Erythroblast (primary cell): ENCODE measurements at places on chromosomes 11 and 22.
A peak's percentile ranks its signal among the peaks of the same experiment; 100 is the strongest.

- DNase-seq: no peak
Measured at GRCh38 chr11:46272816-46273427, 4.5 kb upstream of the CREB3L1 start.

- DNase-seq: no peak
Measured at GRCh38 chr11:2899080-2899783, 13.7 kb upstream of the CDKN1C start.

GRCh38 chr11:31788085-31788484 lies 23.0 kb downstream of the PAX6 start:
- no peak for DNase-seq

GRCh38 chr11:126989942-126990715 lies 10.4 kb downstream of the KIRREL3 start:
- peak; percentile 18 for DNase-seq

GRCh38 chr22:40805239-40805638 lies 13.9 kb downstream of the SLC25A17 start:
- no peak for DNase-seq

- DNase-seq: no peak
Measured at GRCh38 chr22:34303656-34304055, 383.4 kb upstream of the LARGE1 start.

GRCh38 chr11:95976550-95976949 lies 52.6 kb upstream of the MTMR2 start:
- DNase-seq: no peak

DNA sequence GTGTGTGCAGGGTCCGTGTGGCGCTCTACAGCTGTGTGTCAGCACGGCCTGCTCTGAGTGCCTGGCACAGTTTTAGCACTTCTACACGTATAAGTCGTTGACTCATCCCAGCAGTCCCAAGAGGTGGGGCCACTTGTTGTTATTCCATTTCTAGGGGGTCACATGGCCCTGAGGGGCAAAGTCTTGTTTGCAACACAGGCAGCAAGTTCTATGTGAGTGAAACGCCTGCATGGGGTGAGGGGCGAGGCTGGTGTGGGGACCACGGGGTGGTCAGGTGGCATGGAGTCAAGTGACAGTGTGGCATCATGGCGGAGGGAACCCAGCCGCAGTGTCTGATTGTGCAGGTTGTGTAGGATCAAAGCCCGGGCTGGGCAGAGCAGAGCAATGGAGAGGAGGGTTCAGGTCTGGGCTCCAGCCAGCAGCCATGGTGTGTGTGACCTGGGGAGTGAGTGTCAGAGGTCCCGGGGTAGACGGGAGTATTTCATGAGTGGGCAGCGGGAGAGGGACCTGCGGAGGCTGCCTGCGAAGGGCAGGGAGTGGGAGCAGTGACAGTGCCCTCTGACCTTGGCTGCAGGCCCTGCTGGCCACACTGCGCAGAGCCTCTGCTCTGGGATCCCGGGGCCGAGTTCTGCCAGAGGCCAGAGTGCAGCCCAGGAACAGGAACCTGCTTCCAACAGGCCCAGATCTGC lies 27.9 kb downstream of the SHANK3 start:
- no peak for DNase-seq

GRCh38 chr22:39244496-39245129 lies at the start of gene PDGFB:
Gene PDGFB, minus strand, starts transcription at chr22:39244982. Its CDS starts 1,019 bp downstream, at chr22:39243963.
- DNase-seq: no peak

DNA sequence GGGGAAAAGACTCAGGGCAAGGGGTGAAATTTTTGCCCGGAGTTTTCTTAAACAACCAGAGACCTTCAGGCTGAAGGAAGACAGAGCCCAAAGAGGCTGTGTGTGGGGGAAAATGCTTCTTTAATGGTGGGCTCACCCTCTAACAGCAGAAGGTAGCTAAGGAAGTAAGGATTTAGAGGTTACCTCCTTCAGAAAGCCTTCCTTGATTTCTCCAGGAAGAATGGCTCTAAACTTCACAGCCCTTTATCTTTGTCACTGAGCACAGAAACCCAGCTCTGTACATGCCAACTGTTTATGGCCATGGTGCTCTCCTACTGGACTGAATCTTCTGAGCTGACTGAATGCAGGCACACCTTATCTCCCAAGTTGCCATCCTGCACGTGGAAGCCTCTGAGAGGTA lies 196.0 kb downstream of the TENM4 start:
- no peak for DNase-seq

DNA sequence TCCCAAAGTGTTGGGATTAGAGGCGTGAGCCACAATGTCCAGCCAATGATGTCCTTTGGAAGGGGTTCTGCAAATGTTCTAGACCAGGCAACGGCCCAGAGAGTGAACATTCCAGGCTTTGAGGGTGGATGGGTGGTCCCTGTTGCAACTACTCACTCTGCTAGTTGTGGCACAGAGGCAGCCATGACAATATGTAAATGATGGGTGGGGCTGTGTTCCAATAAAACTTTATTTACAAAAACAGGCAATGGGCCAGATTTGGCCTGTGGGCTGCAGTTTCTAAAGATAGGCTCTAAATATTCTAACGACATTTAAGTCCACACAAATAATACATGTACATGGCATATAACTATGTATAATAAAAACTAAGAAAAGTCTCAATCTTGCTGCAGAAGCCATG lies 276.3 kb downstream of the CTTN start:
- no peak for DNase-seq

DNA sequence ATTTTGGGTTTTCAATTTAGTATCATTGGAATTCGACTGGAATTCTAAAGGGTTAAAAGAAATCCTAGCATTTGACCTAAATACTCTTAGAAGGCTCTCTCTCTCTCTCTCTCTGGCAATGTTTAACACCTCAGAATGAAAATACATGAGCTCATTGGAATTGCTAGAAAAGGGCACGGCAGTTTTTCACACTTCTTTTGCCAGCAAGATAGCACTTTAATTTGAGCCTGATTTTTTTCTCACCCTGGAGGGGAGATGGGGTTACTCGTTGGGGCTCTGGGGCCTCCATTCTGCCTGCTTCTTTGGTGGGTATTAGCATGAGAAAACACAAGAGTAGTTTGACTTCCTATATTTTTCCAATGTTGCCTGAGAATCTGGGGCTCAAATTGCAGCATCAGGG lies 22.8 kb upstream of the CLMP start:
- no peak for DNase-seq

DNA sequence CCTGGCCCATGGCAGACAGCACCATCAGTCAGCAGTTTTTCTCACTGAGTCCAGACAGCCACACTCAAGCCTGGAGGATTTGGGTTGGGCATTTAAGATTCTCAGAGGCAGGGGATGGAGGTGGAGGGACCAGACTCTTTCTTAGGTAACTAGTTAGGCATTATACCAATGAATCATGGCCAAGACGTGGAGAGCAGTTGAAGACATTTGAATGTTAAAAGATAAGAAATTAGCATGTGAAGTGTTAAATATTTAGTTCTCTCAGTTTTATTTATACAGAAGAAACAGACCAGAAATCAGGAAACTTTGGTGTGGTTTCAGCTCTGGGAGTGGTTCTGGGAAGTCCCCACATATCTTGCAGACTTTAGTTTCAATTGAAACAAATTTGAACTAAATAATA lies 9.9 kb downstream of the GTF2H1 start:
- no peak for DNase-seq

GRCh38 chr11:117663821-117664220 lies 133.2 kb downstream of the DSCAML1 start:
- no peak for DNase-seq

DNA sequence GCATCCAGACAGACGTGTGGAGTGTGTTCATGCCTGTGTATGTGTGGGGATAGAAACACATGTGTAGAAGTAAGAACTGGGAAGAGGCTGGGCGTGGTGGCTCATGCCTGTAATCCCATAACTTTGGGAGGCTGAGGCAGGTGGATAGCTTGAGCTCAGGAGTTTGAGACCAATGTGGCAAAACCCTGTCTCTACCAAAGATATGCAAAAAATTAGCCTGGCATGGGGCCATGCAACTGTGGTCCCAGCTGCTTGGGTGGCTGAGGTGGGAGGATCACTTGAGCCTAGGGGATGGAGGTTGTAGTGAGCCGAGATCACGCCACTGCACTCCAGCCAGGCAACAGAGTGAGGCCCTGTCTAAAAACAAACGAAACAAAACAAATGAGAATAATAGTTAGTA lies 1166.6 kb downstream of the TBC1D22A start:
- no peak for DNase-seq

DNA sequence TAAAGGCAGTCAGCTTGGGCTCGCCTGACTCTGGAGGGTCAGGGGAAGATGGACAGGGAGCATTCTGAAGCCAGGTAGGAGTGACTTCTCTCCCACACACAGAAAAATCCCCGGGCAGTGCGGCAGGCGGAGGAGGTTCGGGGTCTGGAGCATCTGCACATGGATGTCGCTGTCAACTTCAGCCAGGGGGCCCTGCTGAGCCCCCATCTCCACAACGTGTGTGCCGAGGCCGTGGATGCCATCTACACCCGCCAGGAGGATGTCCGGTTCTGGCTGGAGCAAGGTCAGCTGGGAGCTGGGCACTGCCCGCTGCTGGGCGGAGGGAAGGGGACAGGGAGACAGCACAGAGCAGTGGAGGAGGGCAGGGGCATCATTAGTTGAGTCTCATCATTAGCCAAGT lies 13.2 kb upstream of the POU2F3 start:
- DNase-seq: no peak

DNA sequence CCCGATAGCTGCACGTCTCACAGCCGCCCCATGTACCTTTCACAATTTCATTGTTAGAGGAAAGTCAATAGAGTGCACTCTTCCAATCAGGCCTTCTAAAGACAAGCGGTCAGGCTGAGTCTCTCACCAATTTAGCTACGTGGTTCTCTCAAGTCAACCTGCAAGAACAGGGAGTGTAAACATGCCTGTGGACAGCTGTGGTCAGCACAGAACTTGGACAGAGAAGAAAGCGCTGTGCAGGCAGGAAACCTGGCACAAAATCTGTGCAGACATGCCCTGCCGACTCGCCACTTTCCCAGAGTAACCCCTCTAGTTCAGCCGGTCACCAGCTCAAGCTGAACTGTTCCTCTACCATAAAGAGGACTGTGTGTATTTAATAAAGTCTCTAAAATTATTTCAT lies 39.5 kb downstream of the CHKA start:
- no peak for DNase-seq

DNA sequence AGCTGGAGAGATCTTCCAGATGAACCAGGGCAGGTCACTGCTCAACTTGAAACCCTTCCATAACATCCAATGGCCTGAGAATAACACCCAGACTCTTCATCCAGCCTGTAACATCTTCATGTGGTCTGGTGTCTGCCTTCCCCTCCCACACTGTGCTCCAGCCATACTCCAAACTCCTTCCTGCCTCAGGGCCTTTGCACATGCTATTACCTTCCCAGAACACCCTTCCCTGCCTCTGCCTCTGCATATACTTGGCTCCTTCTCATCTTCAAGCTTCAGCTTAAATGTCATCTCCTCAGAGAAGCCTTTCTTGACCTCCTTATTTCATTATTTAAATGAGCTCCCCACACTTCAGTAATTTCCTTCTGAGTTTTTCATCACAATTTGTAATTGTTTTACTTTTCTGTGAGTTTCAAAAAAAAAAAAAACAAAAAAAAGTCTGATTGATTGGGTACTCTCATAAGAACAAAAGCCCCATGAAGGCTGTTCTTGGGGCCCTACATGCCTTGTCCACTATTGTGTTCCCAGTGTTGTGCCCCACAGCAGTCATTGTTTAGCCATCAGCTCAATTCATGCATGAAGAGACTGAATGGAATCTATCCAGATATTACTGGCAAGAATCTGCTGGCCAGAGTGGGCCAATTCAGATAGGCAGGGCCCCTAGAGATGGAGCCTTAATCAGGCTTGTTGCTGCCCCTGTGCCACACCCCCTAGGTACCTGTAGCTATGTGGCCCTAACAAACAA lies 22.1 kb downstream of the LMO1 start:
- no peak for DNase-seq

DNA sequence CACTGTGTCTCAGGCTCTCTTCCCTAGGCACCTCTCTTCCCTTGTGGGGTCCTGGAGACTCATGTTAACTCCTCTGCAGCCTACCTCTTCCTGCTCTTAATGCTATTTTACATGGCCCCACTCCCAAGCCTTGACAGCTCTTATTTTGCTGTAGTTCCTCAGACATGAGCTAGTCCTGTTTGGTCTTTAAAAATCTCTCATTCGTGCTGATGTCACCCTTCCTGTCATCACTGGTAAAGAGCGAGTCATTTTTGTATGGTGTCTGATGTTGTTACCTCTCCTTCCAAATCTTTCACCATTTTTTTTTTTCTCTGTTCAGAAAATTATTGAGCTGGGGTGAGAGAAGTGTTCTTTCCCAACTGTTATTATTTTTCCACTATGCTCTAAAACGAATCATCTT lies 84.8 kb upstream of the ZBED5 start:
- no peak for DNase-seq

DNA sequence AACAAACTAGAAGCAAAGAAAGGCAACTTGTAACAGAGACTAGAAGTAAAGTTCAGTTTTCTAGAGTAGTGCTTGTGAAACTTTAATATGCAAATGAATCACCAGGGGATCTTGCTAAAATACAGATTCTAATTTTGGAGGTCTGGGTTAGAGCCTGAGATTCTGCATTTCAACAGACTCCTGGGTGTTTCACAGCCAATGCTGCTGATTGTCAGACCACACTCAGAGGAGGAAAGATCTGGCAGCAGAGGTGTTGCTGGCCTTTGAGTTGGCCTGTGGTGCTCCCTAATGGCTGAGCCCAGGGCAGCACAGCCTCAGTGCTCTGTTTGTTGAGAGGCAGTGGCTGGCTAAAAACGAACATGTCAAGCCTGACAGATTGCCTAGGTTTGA lies 5.4 kb downstream of the CRY2 start:
- DNase-seq: no peak

DNA sequence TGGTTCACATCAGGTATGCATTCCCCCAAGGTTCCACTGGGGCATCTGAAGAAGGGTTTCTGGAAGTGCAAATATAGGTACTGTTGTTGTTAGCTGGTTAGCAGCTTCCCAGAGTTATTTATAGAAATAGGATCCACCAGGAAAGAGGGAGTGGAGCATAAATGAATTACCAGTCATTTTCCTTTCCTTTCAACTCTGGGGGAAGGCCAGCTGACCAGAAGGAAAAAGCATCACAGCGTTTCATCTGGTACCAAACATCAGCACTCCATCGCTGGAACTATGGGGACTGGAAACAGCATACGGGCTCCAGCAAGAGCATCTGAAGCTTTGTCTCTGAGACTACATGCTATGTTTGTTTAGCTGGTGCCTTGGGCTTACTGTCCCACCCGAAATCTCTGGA lies 378.2 kb upstream of the NARS2 start:
- no peak for DNase-seq

GRCh38 chr11:115776916-115777315 lies 272.7 kb upstream of the CADM1 start:
- no peak for DNase-seq

- peak; percentile 89 for DNase-seq
Measured at GRCh38 chr11:33987975-33988580, 63.5 kb upstream of the CAPRIN1 start.

- peak; percentile 24 for DNase-seq
Measured at GRCh38 chr22:24875862-24876506, 70.0 kb downstream of the SGSM1 start.
